ENCODE measurements at places on chromosomes 6 and 20.

GRCh38 chr6:33787346-33787953 lies 1.5 kb downstream of the LEMD2 start:
- no peak for DNase-seq

- peak; percentile 33 for DNase-seq
Observed at GRCh38 chr20:34538671-34539123, 19.8 kb upstream of the MAP1LC3A start.

DNA sequence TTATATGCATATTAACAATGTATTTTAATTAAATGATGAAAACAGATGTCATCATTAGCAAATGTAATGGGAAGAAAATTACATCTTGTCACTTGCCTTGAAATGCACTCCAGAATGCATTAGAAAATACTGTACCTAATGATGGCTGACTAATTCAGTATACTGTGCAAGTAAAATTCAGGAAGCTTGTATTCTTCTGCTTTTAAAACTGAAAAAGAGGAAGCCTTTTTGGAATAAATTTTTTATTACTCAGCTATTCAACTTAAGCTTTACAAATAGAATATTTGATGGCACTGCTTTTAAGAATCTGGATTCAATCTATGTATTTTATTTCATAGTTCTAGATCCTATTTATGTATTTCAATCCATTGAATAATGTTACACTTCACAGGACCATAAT lies 195.5 kb downstream of the RIMS1 start:
- DNase-seq: no peak

DNA sequence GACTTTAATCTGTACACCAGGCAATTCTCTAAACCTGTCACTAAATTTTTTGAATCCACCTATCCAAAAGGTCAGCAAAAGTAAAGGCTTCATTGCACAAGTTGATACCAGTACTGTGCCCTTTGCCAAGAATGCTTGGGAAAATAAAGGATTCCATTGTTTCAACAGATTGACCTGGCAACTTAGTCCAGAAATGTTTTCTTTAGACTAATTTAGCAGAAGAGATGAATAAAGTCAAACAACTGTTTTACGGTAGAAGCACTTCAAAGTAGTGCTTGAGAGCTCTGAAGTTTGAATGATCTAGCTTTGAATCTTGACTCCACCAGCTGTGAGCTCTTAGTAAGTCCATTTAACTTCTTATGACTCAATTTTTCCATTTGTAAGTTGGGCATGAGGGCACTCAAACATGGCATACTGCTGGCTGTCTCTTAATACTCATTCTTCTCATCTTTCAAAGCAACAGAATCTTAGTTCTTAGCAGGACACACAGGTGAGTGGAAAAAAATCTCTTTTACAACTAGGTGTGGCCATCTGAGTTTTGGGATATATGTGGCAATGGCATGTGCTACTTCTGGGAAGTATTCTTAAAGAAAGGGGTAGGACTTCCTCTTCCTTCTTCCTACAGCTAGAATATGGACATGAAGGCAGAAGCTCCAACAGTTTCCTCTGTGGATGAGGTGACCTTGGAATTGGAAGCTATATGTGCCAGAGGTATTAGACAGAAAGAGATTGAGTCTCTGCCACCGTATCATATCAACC lies 55.9 kb upstream of the LOC128125822 start:
- no peak for DNase-seq

GRCh38 chr6:4743062-4743461 lies 33.1 kb upstream of the CDYL start:
- no peak for DNase-seq

DNA sequence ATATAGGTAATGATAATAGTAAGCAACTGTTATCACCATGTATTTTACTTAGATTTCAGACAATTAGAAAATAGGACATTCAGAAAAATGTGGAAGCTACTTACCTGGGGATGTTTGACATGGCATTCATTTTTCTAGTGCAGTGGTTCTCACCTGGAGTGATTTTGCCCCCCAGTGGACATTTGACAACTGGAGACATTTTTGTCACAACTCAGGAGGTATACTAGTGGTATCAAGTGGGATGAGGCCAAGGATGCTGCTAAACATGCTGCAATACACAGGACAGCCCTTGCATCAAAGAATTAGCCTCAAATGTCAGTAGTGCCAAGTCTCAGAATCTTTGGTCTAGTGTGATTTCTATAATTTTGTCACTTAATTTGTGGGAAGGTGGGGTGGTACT lies 36.1 kb downstream of the NUS1 start:
- no peak for DNase-seq

DNA sequence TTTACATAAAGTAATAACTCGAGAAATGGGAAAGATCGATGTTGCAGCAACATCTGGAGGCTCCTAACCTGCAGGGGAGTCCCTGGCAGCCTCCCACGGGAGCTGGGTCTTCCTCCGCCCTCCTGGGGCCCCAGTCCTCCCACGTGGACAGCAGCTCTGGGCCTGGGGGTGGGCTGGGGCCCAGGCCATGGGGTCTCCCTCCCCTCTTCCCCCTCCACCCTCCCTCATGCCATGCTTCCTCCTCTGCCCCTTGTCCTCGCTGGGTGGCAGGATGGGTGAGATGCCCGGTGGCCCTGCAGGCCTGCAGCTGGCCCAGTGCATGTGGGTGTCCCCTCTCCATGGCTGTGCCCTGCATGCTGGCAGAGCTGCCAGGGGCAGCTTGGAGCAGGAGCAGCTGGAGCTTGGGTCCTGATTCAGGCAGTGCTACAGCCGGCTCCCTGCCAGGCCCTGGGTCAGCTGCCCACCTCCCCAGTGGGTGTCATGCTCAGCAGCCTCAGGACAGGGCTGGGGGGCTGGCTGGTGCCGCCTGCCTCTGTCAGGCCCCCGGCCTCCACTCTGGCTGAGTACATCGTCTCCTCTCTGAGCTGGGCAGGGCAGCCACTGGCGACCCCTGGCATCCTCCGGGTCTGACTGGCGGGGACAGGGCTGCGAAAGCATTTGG lies 48.9 kb upstream of the BHLHE23 start:
- no peak for DNase-seq

DNA sequence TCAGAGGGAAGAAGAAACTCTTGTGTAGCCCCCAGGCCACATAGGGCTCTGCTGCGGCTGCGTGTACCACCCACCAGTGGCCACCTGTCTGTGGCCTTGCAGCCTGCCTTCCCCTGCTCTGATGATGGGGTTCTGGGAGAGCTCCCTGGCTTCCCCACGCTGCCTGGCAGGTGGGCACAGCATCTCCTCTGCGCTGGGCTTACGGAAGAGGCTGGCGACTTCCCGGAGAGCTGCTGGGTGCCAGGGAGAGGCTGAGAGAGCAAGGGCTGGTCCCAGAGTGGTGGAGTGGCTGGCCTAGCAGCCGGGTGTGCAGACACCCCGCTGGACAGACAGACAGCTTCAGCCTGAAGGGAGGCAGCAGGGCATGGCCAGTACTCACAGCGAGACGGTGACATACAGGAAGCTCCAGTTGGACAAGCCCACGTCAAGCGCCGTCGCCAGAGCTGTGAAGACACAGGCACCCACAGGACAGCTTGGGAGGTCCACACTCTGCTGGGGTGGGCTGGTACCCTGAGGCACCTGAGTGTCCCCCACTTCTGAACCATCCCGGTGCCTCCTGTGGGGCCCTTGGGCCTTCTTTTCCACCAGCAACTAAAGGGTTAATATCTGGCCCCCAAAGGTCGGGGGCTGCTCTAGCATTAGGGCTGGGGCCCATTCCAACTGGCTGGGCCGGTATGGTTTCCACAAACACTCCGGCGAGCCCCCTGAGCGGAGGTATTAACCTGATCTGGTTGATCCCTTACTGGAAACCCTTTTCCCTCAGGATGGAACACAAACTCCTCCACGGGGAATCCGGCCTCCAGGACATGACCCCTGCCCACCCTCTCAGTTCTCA lies 48.1 kb upstream of the CDH22 start:
- no peak for DNase-seq

DNA sequence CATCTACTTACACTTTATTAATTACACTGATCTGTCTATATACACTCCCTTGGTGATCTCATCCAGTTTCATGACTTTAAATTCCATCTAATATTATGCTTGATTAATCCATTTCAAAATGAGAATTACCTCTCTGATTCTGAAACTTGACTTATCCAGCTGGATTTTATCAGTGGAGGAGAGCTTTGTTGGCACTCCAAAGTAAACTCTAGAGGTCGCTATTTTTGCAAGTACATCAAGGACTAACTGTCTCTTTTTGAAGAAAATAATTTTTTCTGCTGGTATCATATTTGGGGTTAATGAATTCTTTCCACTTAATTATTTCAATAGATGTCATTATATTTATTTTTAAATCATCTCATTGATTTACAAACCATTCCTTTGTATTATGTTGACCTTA lies 630.3 kb upstream of the MAN1A1 start:
- no peak for DNase-seq

- DNase-seq: no peak
Observed at GRCh38 chr6:50853939-50854338, 35.3 kb downstream of the TFAP2B start.

DNA sequence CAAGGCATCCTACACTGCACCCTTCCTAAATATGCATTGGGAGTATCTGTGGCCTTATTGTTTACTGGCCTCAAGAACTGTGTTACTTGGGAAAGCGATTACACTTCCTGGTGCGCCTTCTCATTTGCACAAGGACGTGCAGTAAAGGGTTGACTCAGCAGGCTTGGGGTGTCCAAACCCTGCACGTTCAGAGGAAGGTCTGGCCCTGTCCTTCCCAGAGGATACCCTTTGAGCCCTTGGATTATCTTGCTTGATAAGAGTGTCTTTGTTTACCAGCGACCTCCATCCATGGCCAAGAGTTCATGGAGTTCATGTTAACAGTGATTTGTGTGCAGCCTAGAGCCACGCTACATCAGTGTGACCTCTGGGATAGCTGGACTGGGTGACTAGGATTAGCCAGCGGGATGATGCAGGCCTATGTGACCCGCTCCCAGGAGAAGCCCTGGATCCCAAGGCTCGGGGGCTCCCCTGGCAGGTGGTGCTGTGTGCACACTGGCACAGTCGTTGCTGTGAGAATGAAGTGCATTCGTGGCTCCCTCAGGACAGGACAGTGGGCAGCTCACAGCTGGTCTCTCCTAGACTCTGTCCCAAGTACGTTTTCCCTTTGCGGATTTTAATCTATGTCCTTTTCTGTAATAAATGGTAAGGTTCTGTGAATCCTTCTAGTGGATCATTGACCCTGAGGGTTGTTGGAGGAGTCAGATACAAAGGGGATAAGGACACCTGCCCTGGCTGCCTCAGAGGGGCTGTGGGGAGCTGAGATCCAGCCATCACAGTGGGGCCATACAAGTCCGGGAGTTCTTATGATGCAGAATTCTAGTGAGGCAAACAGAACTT lies 73.5 kb downstream of the TTLL2 start:
- no peak for DNase-seq

- DNase-seq: no peak
Observed at GRCh38 chr6:142952614-142953013, 7.6 kb upstream of the HIVEP2 start.

- DNase-seq: no peak
Observed at GRCh38 chr20:35285806-35286076, 1.2 kb upstream of the EIF6 start.

- DNase-seq: no peak
Observed at GRCh38 chr6:11263291-11263775, 30.9 kb upstream of the NEDD9 start.

GRCh38 chr20:25194333-25194972 lies 1.1 kb upstream of the ENTPD6 start:
- DNase-seq: no peak

GRCh38 chr6:19632786-19633185 lies 204.4 kb upstream of the ID4 start:
- no peak for DNase-seq

- no peak for DNase-seq
Observed at GRCh38 chr20:63045401-63045800, 38.6 kb upstream of the BHLHE23 start.

DNA sequence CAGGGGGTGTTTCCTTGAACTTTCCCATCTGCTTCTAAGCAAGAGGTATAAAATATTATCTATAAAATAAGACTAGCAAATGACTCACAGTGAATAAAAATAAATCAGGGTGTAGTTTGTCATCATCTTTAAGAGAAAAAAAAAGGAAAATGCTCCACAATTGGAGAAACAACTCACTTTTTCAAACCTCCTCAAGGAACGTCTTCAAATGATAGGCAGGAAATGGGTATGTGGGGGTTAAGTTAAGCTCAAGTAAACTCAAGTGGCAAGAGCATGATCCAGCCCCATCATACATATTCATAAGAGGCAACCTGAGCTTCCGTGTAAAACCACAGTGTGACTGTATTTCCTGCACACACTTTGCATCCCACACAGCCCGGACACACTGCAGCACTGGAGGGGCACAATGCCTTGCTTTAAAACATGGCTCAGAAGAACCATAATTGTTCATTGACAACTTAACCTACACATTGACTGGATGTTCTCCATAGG lies 58.5 kb upstream of the CEP85L start:
- peak; percentile 69 for DNase-seq

GRCh38 chr6:20409427-20409971 lies 7.8 kb downstream of the E2F3 start:
- no peak for DNase-seq

DNA sequence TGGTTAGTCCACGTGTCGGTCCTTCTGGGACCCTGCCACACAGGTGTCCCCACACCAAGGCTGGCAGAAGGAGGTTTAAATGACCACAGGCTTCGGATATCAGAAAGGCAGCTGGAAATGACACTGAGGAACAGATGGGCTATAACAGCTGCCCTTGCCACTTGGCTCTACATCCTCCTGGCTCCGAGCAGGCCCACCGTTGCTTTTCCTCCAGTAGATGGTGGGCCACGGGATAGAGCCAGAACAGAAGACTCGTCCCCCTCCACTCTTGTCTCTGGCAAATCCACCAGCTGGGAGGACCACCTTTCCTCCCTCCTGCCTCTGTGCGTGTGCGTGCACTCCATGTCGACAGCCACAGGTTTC lies 17.6 kb downstream of the WRNIP1 start:
- no peak for DNase-seq

DNA sequence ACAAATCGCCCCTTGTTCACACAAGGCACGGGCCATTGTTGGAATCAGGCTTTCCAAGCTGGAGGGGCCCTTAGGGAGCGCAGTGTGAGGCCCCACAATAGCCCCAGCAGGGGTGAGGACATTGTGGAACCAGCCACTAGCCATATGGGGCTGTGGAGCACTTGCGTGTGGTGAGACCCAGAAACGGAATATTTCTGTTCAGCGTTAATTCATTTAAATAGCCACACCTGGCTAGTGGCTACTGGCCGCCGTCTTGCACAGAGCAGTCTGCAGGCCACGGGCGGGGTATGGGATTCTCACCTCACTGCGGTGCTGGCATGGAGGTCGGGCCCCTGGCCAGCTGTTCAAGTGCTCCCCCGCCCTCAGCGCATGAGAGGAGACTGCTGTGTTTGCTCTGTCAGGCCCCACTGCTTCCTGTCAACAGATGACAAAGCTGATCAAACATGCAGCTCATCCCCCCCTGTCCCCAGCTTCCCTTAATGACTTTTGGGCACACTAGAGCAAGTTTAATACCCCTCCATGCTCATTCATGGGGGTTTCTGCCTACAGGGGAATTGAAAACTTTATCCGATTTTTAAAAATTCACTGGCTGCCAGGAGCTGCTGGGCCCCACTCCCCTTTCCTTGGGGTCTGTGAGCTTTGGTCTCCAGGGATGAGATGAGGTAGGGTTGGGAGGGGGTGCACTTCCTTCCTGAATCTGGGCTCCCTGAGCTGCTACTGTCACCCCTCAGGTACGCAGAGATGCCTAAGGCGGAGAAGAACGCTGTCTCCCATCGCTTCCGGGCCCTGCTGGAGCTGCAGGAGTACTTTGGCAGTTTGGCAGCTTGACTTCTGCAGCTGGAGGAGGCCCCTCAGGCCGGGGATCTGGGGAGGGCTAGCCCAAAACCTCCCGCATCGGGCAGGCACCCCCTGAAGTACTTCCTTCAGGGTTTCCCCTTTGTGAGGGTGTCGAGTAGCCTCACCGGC lies 13.6 kb downstream of the ITPA start:
- peak; percentile 58 for DNase-seq

All from T-cell (primary cell).